Cerebellar nuclear complex (tissue), 1 donor: ENCODE measurements at places on chromosomes 2 and 18.

GRCh38 chr18:8794156-8794933, 89.0 kb downstream of the MTCL1 start:
- DNase-seq = no peak

GRCh38 chr2:175402571-175402970, 221.1 kb upstream of the ATP5MC3 start:
- no peak for DNase-seq

GRCh38 chr2:239717319-239717675, 307.8 kb downstream of the NDUFA10 start:
- DNase-seq = no peak

GRCh38 chr2:205609113-205609512, 73.2 kb upstream of the NRP2 start:
- no peak for DNase-seq

DNA sequence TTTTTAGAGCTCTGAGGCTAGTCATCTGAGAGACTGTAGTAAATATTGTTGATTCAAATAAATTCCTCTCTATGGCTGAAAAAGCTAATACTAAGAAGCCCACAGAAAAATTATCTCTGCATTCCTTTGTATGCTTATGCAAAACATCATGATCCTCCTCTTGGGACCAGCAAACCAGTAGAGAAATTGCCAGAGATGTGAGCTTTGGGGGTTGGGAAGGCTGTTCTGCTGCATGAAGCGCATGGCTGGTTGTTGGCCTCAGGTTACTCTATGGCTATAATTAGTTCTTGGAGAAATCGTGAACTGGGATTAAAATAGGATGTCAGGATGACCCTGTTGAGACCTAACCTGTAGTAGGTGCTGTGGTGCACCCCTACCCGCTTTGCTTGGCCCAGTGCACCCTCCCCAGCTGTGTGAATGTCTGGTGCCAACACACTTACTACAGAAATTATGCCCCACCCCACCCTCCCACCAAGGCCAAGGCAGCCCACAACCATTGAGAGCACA, 35.5 kb upstream of the C1D start:
- no peak for DNase-seq

DNA sequence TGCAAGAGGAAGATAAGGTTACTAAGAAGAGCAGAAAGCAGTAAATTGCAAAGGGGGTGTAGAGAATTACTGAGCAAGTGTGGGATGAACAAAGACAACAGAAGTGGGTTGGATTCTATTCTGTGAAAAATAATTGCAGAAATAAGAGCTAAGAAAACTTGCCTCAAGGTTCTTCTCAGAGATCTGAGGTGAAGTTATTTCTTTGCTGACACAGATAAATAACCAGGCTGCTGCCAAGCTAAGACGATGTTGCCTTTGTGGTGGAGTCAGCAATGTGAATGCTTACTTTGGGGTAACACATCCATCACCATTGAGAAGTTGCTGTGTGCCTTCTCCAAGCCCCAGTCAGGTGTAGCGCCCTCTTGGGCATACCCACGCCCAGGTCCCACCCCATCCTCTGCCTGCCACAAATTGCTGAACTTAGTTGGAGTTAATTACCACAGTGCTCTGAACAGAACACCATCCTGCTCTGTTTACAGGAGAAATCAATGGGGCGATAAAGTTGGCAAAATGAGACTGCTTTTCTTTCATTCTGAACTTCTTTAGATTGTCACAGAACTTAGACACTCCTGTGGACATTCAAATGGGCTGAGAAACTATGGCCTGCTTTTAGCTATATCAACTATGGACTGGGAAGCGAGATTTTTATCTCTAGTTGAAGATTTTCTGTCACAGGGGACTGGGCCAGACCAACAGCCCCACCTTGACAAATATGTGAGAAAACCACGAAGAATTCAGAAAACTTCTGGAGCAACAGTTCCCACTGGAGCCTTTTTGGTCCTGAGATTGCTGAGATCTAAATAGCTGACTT, 283.6 kb downstream of the TMX3 start:
- DNase-seq = no peak

- DNase-seq = no peak
Measured at GRCh38 chr18:10289951-10290637, 164.3 kb upstream of the APCDD1 start.

DNA sequence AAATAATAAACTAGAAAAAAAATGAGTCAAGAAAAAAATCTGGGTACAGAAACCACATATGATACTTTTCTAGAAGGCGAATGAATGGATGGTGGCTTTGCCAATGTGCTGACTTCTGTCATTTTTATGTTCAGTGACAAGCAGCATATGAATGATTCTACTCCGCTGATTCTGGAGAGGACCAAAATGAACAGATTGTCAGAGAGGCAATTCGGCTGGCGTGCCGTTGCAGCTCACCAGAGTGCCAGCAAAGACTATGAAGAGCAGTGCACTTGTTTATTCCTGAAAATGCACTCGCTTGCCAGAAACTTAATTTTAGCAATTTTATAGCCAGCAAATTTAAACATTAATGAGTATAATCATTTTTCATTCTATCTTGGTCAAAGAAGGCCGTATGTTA, 105.9 kb upstream of the NYAP2 start:
- DNase-seq = no peak
